ENCODE measurements at places on chromosomes 4 and X.

GRCh38 chr4:36349938-36350549 is 68.6 kb downstream of the DTHD1 start:
- no peak for DNase-seq

DNA sequence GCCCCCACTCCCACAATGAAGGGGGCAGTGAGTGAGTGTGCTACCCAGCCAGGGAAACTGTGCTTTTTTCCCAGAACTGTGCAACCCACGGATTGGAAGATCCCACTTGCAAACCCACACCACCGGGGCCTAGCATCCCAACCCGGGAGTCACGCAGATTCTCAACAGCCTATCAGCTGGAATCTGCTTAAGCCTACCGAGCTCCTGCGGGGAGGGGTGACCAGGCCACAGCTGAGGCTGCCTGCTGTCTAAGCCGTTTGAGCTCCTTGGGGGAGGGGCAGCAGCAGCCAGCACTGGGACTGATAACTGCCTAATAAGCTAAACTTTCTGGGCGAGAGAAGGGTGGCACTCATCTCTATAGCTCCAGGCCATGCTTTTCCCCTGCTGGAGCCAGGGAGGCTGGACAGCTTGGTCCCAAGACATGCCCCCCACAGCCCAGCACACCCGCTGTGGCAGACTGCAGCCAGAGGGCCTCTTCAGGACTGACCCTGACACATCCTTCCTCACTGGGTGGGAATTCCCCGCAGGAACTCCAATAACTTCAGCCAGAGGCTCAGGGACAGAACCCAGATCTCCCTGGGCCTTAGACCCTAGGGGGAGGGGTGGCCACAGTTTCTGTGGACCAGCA is 161.3 kb upstream of the MAGEB18 start:
- DNase-seq, result no peak

GRCh38 chrX:31298916-31299315 is 227.1 kb upstream of the FTHL17 start:
- no peak for DNase-seq

DNA sequence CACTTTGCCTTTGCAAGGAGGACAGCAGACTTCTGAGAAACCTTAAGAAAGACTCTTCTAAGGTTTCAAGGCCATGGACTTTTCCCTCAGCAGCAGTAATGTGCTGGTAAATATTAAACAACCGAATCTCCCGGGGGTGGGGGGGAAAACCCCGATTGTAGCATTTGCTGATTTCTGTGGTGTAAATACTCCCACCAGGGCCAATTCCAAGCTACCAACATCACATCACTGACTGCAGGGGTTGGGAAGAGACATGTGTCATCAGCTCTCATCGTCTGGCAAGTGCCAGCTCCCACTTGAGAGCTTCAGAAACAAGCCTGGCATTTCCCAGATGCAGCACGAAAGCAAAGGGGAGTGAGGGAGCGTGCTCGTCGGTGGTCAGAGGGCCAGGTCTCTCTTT is 101.2 kb downstream of the BCOR start:
- DNase-seq, result no peak

DNA sequence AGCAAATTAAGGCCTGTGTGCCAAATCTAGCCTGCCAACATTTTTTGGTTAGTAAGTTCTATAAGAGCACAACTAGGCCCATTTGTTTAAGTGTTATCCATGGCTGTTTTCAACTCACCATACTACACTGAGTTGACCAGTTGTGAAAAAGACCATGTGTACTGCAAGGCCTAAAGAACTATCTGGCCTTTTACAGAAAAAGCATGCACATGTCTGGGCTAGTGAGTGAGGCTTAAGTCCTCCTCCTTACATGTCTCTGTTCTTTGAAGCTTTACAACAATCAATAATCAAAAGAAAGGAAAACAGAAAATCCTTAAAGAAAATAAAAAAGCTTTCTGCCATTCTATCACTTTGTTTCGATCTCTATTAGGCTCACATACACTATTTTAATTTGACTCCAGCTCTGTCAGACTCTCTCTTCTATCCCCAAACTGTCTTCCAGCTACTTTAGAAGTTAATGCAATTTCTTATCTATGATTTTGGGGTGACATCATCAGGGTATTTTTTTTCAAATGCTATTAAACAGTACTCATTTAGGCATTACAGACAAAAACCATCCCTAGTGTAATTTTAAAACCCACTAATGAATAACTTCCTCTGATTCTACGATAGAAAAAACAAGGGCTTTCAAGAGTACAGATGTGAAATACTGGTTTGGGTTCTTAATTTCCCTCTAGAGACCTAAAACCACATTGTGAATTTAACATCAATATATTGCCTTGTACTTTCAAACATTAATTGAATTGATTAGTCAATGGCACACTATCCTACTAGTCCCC is 161.8 kb downstream of the MAB21L2 start:
- DNase-seq, result no peak

GRCh38 chrX:133306316-133306715 is 88.2 kb upstream of the TFDP3 start:
- no peak for DNase-seq

- DNase-seq, result no peak
Measured at GRCh38 chrX:7318661-7319060, 170.7 kb upstream of the PUDP start.

DNA sequence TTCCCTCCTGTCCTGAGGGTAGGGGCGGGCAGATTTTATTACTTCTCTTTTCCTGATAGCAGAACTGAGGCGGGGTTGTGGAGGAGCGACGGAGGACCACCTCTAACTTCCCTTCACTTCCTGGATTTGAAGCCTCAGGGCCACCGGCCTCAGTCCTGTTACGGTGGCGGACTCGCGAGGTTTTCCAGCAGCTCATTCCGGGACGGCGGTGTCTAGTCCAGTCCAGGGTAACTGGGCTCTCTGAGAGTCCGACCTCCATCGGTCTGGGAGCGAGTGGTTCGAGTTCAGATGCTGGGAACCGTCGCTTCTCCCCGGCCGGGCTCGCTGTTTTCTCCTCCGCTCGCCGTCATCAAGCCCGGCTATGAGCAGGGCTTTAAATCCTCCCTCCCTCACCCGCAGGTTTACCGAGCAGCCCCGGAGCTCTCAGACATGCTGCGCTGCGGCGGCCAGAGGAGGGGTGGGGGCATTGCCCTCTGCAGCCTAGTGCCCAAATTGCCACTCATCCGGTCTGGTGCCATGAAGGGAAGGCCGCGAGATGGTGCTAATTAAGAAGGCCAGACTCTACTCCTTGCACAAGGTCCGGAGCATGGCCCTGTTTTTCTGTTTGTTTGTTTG is 23.3 kb downstream of the HAND2 start:
- DNase-seq, result no peak

- no peak for DNase-seq
Measured at GRCh38 chr4:174713181-174713580, 115.9 kb downstream of the GLRA3 start.

DNA sequence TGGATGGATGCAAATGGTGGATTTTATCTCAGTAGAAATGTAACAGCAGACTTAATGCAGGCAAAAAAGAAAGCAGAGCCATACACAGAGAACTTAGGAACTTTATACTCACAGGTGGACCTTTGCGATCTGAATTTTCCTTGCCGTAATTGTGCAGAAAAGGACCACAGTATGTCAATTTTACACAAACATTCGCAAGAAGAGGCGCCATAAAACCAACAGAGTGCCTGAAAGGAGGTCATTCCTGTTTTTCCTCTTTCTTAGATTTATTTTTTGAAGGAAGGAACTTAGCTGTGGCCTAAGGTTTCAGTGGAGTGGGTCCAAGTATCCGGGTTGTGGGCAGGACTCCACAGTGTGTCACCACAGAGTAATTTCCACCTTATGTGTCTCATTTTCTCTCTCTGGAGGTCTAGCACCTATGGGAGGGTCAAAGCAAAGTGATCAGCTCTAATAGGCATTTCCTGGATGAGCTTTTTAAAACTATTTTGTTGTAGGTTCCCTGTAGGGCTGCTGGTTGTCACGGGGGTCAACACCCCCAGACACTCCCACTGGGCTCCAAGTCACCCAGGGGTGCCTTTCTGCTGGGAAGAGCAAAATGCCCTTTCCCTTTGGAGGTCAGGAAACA is 24.7 kb upstream of the PBDC1 start:
- no peak for DNase-seq

DNA sequence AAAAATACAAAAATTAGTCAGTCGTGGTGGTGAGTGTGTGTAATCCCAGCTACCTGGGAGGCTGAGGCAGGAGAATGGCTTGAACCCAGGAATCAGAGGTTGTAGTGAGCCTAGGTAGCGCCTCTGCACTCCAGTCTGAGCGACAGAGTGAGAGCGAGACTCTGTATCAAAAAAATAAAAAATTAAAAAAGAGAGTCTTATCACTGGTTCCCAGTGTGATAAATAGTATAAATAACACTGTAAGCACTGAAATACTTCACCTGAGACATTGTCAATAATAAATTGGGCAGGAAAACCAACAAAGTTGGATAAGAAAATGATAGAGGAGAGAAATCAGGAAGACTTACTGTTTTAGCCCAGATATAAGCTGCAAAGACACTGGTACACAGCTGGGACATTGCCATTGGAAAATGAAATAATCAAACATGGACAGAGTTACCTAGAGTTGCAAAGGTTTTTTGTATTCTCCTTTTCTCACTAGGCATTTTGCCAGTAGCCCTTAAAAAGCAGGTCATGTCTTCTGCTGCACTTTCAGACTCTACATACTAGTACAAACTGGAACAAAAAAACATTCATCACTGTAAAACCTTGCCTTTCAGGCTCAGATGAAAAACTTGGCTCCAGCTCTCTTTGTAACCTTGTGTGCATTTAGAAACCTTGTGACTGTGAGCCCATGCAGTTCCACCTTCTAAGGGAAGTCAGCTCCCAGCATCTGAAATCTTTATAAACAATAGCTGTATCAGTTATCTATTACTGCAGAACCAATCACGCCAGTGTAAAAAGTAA is 55.0 kb upstream of the PPP1R2C start:
- no peak for DNase-seq
